ENCODE measurements at places on chromosomes 1 and 21.

DNA sequence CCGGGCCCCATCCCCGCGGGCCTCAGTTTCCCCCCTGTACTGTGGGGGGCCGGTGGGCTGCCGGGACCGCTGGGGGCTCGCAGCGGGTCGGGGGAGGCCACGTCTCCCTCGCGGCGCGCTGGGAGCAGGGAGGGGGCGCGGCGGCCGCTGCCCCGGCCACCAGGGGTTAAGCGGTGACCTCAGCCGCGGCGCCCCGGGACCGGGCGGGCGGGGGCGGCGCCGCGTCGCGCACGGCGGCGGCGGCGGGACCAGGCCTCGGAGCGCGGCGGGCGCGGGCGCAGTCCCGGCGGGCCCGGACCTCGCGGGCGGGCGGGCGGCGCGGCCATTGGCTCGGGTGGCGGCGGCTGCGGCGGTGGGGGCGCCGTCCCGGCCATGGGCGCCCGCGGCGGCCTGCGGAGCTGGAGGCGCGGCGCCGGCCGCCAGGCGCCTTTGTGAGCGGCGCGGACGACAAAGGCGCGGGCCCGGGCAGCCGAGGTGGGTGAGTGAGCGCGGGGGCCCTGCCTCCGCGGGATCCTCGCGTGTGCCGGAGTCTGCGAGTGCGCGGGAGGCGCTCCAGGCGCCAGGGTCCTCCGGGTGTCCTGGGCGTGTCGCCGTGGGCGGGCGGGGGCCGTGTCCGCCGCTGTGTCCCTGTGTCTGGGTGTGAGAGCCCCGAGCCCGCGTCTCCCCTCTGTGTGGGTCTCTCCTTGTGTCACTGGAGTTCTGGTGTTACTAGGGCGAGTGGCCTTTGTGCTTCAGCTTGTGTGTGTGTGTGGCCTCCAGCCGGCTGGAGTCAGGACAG, at the start of gene ARHGEF10L:
ARHGEF10L (plus strand) TSS at position 222 of the 778 bp plus-strand sequence. CDS start 40,898 bp downstream, outside the sequence.
- DNase-seq, result peak; percentile 49

DNA sequence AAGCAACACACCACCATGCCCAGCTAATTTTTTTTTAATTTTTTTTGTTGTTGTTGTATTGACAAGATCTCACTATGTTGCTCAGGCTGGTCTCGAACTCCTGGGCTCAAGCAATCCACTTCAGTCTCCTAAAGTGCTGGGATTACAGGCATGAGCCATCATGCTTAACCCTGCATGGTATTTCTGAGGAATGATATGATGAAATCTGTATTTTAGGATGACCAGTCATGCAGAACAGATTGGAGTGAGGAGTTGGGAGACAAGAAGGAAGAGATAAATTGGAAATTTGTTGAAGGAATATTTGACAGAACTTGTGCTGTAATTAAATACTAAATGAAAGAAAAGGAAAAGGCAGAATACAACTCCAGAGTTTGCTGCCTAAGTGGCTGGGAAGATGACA, 4.7 kb upstream of the NDUFS5 start:
- DNase-seq, result no peak

DNA sequence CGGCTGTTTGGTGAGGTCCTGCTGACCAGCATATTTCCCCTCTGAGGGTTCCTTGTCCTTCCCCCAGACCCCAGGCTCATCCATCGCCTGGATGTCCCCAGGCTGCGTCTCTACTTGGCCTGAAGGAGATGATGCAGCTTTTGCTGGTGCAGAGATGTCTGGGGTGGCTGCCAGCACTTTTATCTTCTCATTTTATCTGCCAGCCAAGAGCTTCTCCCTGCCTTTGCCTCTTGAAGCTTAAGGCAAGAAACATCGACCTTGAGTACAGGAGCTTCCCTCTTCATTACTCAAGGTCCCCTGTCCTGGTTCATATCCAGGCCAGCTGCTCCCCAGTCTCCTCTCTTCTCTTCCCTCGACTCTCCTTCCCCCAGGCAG, 9.2 kb upstream of the H6PD start:
- DNase-seq, result no peak

- DNase-seq, result no peak
Observed at GRCh38 chr1:198775606-198776005, 136.8 kb downstream of the PTPRC start.

GRCh38 chr1:98210064-98210463, 289.2 kb upstream of the DPYD start:
- DNase-seq, result no peak

- DNase-seq, result no peak
Observed at GRCh38 chr1:44696789-44697345, 22.4 kb downstream of the ARMH1 start.

- no peak for DNase-seq
Observed at GRCh38 chr1:30449428-30450147, 273.8 kb downstream of the MATN1 start.
